NCI-H446 (cell line): ENCODE measurements at places on chromosomes 13 and 19.
A peak's percentile ranks its signal among the peaks of the same experiment; 100 is the strongest.

DNA sequence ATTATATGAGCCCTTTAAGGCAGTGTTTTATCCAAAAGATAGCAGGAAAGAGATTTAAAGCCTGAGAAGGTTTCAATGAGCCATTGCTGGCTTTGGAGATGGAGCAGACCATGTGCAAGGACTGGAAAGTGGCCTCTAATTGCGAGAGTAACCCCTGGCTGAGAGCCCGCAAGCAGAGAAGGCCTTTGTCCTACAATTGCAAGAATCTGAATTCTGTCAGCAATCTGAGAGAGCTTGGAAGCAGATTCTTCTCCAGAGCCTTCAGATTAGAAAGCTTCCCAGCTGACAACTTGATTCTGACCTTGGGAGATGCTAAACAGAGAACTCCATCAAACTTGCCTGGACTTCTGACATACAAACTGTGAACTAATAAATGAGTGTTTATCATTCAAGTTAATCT, 528.7 kb upstream of the KLF12 start:
- no peak for DNase-seq

GRCh38 chr13:105960326-105960725, 575.1 kb downstream of the EFNB2 start:
- peak; percentile 28 for DNase-seq

DNA sequence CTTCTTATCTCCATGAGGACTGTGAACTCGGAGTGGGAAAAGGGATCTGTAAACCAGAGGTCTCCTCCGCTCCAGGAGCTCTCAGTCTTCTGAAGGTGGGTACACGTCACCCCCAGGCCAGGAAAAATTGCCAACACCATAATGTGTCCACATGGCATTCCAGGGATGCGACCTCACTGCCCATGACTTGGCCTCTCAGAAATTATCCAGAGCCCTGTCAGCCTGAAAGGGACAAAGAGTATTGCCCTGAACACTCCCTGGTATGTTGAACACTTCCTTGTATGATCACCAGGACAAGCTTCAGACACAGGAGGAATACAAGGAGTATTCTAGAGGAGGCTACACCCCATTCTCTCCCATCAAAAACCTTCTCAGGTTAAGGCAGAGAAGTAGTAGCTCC, 81.0 kb upstream of the SLC7A1 start:
- DNase-seq: no peak

DNA sequence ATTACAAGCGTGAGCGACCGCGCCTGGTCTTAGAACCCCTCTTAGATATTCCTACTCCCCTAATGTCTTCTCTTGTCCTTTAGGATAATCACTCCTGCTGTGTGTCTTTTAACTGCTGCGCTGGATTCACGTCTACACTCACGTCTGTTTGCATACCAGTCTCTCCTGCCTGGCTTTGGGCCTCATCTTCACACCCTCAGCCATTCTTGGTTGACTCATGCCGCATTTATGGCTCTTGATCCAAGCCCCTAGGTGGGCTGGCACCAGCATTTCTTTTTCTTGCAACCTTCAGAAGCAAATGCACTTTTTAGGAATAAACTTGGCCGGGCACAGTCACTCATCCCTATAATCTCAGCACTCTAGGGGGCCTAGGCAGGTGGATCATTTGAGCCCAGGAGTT, 22.7 kb downstream of the MYO9B start:
- DNase-seq: no peak

DNA sequence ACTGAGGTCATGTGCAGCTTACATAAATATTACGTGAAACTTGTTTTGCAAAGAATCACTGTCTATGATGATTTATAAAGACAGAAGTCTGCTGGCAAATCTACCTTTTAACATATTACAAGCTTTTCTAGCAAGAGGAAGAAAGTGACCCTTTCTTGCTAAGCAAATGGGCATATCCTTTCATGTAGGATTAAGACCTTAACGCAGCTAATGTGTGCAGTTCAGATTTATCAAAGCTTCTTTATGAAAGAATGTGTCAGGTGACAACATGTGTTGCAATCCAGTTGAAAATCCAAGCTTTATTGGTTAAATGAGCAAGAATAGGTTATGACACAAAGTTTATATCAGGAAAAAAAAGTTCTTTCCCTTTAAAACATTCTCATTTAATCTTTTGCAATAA, 115.6 kb upstream of the NBEA start:
- no peak for DNase-seq

GRCh38 chr13:25803641-25804040, 248.2 kb downstream of the SHISA2 start:
- DNase-seq: no peak

DNA sequence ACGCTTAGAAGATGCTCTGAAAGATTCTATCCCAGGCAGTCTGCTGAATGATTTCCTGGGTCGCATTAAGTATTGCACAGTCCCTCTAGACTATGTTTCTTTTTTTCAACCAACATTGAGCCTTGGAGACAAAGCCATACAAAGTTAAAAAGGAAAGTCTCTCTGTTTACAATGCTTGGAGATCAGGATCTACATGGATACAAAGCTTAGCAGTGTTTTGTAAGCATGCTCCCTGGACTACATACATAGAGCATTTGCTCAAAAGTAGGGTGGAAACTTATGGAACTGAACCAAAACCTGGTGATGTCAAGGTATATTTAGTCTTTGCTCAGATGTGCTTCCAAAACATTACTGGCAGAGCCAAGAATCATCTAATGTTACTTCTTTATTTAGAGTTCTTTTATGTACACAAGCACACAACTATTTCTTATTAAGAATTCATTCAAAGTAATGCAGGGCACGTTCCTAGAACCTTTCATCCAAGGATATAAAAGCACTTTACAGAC, 241.2 kb downstream of the ABCC4 start:
- no peak for DNase-seq

DNA sequence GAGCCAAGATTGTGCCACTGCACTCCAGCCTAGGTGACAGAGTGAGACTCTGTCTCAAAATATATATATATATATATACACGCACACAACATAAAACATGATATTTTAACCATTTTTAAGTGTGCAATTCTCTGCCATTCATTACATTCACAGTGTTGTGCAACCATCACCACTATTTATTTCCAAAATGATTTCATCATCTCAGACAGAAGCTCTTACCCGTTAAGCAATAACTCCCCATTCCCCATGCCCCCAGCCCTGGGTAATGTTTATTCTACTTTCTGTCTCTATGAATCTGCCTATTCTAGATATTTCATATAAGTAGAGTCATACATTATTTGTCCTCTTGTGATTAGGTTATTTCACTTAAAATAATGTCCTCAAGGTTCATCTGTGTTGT, 20.3 kb downstream of the WDR88 start:
- no peak for DNase-seq

GRCh38 chr19:24098359-24098758, 11.4 kb downstream of the ZNF254 start:
- DNase-seq: no peak

- DNase-seq: no peak
These were observed at the start of gene FBXO27 for GRCh38 chr19:39032063-39032918. Gene FBXO27, minus strand, starts transcription at chr19:39032549. Its CDS starts 322 bp downstream, at chr19:39032227.

GRCh38 chr13:109275139-109275745, 511.1 kb downstream of the IRS2 start:
- no peak for DNase-seq

DNA sequence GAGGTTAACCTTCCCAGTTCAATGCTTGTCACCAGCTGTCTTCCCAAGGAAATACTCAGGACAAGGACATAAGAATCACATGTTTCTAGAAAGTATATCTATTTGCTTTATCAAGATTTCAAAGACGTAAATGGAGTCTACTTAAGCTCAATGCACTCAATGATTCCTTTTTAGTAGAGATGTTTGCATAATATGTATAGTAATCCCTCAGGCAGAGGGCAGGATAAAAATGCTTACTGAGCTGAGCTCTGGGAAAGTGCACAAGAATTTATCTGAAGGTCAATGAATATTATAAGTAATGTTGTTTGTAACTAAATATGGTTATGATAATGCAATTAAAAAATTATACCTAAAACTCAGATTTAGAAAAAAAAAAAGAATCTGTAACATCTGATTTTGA, 1309.4 kb upstream of the SLC10A2 start:
- no peak for DNase-seq

- DNase-seq: no peak
These were observed 64.8 kb downstream of the IPO5 start for GRCh38 chr13:98018293-98018692.

GRCh38 chr13:112851107-112852038, 117.6 kb upstream of the MCF2L start:
- no peak for DNase-seq

- no peak for DNase-seq
These were observed 27.3 kb downstream of the PNPLA6 start for GRCh38 chr19:7562646-7563393.

DNA sequence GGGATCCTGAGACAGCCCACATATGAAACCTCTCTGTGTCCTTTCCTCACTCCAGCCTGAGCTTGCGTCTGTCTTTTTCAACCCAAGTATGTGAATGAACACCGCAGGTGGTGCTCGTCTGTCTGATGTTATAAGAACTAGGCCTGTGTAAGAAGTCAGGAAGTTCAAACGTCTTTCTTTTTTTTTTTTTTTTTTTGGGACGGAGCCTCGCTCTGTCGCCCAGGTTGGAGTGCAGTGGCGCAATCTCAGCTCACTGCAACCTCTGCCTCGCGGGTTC, 92.3 kb downstream of the ANKRD10 start:
- no peak for DNase-seq

DNA sequence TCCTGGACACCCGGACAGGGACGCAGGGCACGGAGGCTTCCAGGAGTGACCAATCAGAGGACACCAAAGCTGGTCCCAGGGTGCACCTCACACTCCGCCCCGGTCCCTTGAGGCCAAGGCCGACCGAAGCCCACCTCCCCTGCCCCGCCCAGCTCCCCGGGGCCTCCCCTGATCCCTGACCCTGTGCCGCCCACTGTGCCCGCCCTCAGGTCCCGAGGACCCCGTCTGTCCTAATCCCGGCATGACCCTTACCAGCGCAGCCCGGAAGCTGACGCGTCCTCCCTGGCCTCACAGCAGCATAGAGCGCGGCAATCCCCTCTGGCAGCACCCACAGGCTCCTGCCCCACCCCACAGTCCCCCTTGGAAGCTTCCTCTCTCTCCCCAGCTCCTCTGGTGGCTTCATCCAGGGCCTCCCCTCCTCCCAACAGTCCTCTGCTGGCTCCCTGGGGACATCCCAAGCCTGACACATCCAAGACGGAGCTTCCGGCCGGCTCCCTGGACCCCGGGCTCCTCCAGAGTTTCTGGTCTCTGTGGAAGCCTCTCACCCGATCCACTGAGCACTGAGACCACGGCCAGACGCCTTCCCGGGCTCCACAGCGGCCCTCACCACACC, 7.4 kb upstream of the CDC34 start:
- no peak for DNase-seq
